ENCODE measurements at places on chromosomes 7 and 10.

GRCh38 chr7:121440857-121441503 lies 44.9 kb upstream of the FAM3C start:
- DNase-seq = no peak

- no peak for DNase-seq
Measured at GRCh38 chr10:34474009-34474376, 341.1 kb downstream of the PARD3 start.

DNA sequence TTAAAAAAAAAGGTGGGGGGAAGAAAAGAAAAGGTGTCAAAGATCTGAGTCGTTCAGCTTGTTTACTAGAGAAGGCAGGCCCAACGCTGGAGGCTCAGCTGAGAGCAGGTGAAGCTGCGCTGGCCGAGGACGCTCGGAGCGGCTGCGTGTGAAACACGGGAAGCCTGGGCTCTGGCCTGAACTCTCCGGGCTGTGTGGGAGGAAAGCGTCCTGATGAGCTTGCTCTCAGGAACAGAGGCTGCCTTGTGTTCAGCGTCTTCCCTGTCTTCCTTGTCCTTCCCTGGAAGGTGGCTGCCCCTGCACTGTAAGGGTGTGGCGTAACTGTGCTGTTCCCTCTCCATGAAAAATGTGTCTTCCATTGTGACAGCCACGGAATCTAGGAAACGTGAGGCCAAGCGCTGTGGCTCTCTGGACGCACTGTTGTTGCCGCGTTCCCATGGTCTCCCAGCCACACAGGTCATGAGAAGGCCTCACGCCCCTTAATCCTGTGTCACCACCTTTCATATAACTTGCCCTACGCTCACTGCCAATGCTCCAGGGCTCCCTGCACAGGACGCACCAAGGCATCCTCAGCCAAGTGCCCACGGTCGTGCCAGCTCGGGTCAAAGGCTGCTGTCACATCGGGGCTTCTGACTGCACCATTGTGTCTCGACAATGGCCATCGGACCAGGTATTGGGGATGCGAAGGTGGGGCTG lies 15.8 kb downstream of the IL15RA start:
- peak; percentile 81 for DNase-seq

GRCh38 chr10:133464582-133465031 lies 10.9 kb downstream of the SCART1 start:
- peak; percentile 65 for DNase-seq

- DNase-seq = no peak
Measured at GRCh38 chr7:114979388-114979787, 57.5 kb downstream of the MDFIC start.

GRCh38 chr7:157662981-157663716 lies 326.3 kb downstream of the DNAJB6 start:
- DNase-seq = peak; percentile 78

DNA sequence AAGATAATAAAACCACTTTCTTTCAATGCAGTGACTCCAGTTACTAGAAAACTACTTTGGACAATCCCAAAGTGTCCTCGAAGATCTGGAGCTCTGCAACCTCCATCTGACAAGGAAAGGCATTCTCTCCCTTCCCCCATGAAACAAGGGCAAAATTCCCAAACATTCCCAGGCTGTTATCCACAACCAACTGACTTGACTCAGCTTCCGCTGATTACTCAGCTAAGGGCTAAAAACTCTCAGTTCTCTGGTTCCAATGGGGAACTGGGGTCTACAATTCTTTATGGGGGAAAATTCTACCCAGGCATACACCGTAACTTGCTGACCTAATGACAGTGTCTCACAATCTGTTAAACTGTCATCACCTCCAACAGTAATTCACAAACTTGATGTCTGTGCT lies 48.4 kb downstream of the SFMBT2 start:
- peak; percentile 5 for DNase-seq
